ENCODE measurements at places on chromosomes 5 and 9.

DNA sequence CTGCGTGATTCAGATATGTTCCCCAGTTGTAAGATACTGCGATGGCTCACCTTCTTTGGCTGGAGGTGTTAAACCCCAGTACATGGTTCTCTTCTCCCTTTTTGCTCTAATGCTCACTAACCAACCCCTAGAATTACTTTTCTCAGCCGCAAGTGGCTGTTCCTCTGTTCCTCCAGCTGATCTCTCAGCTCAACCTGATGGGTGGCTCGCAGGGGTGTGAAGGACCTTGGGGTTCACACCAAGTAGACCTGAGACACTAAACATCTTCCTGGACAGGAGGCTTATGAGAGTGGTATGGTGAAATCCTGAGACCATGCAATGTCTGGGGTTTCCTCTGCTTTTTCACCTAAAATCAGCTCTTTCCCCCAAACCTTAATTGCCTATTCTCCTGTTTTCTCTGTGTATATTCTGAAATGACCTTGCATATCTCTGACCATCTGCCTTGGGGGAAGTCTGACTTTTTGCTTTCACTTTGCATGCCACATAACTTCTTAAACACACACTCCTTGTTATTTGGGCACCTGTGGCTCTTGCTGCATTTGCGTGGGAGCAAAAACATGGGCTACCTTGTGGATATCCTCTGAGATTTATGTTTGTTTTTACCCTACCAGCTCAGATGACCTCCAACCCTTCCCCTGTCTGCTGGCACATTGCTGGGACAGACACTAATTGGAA, 15.9 kb upstream of the IFNA14 start:
- H3K4me1 ChIP-seq, result peaks cover 6% of the 10 kb centered on the region
- no peak overlapping the region for H3K4me3 ChIP-seq
- H3K27ac ChIP-seq, result no peak overlapping the region
- H3K27me3 ChIP-seq, result peaks cover 41% of the 10 kb centered on the region
- no peak for ATAC-seq

DNA sequence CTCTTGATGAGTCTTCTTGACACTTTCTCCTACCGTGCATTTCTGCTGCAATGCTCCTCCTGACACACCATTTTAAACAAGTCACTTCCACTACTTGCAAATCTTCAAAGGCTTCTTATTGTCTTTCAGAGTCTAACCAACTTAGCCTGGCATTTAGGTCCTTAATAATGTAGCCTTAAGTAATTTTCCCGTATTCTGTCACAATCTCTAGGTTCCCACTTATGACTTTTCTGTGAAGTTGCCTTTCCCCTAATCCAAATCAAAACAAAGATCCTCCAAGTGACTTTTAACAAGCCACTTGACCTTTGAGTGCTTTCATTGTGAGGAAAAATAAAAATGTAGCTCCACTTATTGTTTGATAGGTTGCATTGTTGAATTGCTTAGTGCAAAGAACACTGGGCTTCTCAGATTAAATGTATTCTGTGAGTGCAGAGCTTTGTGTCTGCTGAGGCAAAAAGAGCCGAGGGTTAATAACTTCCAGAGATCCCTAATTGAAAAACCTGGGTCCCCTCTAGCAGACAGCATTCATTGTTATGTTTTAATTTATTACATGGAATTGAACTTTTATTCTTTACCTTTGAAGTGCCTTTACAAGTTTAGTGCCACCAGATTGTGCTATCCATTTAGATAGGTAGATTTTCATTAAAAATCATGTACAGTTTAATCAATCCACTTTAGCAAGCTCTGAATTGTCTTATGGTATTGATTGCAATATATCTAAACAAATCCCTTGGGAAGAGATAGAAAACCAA, 341.7 kb upstream of the TYRP1 start:
- no peak for ATAC-seq
- no peak overlapping the region for H3K27ac ChIP-seq
- no peaks in the 10 kb centered on the region for H3K4me1 ChIP-seq
- H3K27me3 ChIP-seq, result no peaks in the 10 kb centered on the region
- no peak overlapping the region for H3K4me3 ChIP-seq

- ATAC-seq, result no peak
- no peak overlapping the region for H3K27ac ChIP-seq
- no peak overlapping the region for H3K4me3 ChIP-seq
- H3K27me3 ChIP-seq, result peaks cover 88% of the 10 kb centered on the region
- H3K36me3 ChIP-seq, result no peaks in the 10 kb centered on the region
Observed at GRCh38 chr9:129469188-129469987, 151.5 kb downstream of the C9orf50 start.

GRCh38 chr5:157109744-157110143, 900 bp upstream of the HAVCR2 start:
- no peaks in the 10 kb centered on the region for H3K27me3 ChIP-seq
- H3K27ac ChIP-seq, result peak overlapping the region; percentile 98
- ATAC-seq, result peak; percentile 83
- peak overlapping the region; percentile 77 for H3K4me3 ChIP-seq

DNA sequence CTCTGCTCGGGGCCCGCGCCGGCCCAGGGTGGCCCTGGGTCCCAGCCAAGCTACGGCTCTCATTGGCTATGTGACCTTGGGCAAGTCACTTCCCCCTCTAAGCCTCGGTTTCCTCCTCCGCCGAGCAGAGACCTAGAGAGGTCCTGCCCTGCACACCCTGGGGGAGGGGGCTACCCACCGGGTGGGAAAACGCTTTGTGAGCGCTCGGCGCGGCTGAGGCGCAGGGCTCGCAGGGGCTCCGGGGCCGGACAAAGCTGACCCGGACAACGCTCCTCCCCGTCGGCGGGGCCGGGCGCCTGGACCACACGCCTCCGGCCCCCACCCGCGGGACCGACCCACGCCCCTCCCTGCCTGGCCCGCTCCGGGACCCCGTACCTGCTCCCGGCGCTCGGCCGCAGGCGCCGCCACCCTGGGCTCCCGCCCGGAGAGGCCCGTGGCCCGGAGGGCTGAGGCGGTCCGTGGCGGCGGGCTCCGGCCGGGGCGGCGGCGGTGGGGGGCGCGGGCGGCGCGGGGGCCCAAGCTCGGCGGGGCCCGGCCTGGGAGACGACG, 85.7 kb upstream of the MELK start:
- ATAC-seq, result peak; percentile 72
- H3K4me1 ChIP-seq, result peaks cover 50% of the 10 kb centered on the region
- no peaks in the 10 kb centered on the region for H3K27me3 ChIP-seq
- no peaks in the 10 kb centered on the region for H3K36me3 ChIP-seq
- peak overlapping the region; percentile 62 for H3K27ac ChIP-seq
- H3K4me3 ChIP-seq, result peak overlapping the region; percentile 83

DNA sequence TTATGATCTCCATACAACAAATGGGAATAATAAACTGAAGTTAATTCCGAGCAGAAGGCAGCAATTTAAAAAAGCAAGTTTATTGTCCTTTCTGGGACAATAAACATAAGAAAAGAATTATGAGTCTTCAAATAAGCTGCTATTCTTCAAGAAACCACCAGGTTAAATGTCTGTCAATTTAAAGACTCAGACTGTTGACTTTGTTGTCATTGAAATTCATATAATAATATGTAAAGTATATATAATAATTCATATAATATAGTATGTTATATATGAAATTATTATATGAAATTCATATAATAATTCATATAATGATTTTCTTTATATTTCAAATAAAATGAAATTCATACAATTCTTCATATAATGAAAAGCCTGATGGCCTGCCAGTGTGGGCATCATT, 497.5 kb upstream of the RGMB start:
- H3K4me1 ChIP-seq, result no peaks in the 10 kb centered on the region
- no peaks in the 10 kb centered on the region for H3K27me3 ChIP-seq
- ATAC-seq, result no peak

- no peak overlapping the region for H3K4me3 ChIP-seq
- H3K4me1 ChIP-seq, result peaks cover 8% of the 10 kb centered on the region
- peak overlapping the region; percentile 38 for H3K27ac ChIP-seq
- H3K27me3 ChIP-seq, result no peaks in the 10 kb centered on the region
- peaks cover 44% of the 10 kb centered on the region for H3K36me3 ChIP-seq
- ATAC-seq, result no peak
Observed at GRCh38 chr5:14452685-14453454, 128.7 kb upstream of the OTULINL start.

- no peaks in the 10 kb centered on the region for H3K4me1 ChIP-seq
- H3K27ac ChIP-seq, result no peak overlapping the region
- no peak overlapping the region for H3K4me3 ChIP-seq
- peaks cover 12% of the 10 kb centered on the region for H3K27me3 ChIP-seq
- H3K36me3 ChIP-seq, result no peaks in the 10 kb centered on the region
- no peak for ATAC-seq
Observed at GRCh38 chr9:107471552-107471951, 18.0 kb downstream of the KLF4 start.

GRCh38 chr5:56494300-56494731, 261.2 kb upstream of the ANKRD55 start:
- peaks cover 19% of the 10 kb centered on the region for H3K4me1 ChIP-seq
- peak overlapping the region; percentile 77 for H3K27ac ChIP-seq
- ATAC-seq, result peak; percentile 67
- H3K27me3 ChIP-seq, result no peaks in the 10 kb centered on the region

- no peaks in the 10 kb centered on the region for H3K27me3 ChIP-seq
- no peak overlapping the region for H3K27ac ChIP-seq
- H3K36me3 ChIP-seq, result peaks cover 6% of the 10 kb centered on the region
- ATAC-seq, result no peak
- H3K4me1 ChIP-seq, result peaks cover 2% of the 10 kb centered on the region
Observed at GRCh38 chr5:118888556-118888955, 99.8 kb downstream of the DTWD2 start.

- H3K36me3 ChIP-seq, result no peaks in the 10 kb centered on the region
- peaks cover 5% of the 10 kb centered on the region for H3K4me1 ChIP-seq
- ATAC-seq, result no peak
- H3K27me3 ChIP-seq, result peaks cover 36% of the 10 kb centered on the region
Observed at GRCh38 chr9:91991721-91992341, 41.8 kb upstream of the ROR2 start.

- no peak overlapping the region for H3K27ac ChIP-seq
- no peaks in the 10 kb centered on the region for H3K4me1 ChIP-seq
- H3K27me3 ChIP-seq, result no peaks in the 10 kb centered on the region
- no peak for ATAC-seq
- no peak overlapping the region for H3K4me3 ChIP-seq
Observed at GRCh38 chr5:130151239-130151638, 247.0 kb downstream of the CHSY3 start.

- ATAC-seq, result peak; percentile 31
- peaks cover under 1% of the 10 kb centered on the region for H3K4me1 ChIP-seq
- peaks cover 8% of the 10 kb centered on the region for H3K36me3 ChIP-seq
- H3K27ac ChIP-seq, result no peak overlapping the region
- no peak overlapping the region for H3K4me3 ChIP-seq
Observed at GRCh38 chr5:1050423-1051365, 42.1 kb downstream of the NKD2 start.

- H3K4me1 ChIP-seq, result peaks cover 39% of the 10 kb centered on the region
- H3K27ac ChIP-seq, result peak overlapping the region; percentile 7
- H3K4me3 ChIP-seq, result no peak overlapping the region
- H3K36me3 ChIP-seq, result no peaks in the 10 kb centered on the region
- no peak for ATAC-seq
Observed at GRCh38 chr5:125338440-125339174, 592.2 kb upstream of the ZNF608 start.

DNA sequence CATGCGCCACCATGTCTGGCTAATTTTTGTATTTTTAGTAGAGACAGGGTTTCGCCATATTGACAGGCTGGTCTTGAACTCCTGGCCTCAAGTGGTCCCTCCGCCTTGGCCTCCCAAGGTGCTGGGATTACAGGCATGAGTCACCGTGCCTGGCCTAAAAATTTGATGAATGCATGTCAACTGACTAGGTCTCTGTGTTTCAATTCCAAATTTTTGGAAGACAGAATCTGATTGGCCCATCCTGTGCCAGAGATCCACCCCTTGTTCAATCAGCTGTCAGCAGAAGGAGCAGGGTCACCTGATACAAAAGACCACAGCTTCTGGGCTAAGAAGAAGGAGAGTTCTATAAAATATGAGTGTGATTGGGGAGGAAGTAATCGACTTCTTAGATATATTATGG, 43.5 kb upstream of the COL15A1 start:
- no peak overlapping the region for H3K27ac ChIP-seq
- no peaks in the 10 kb centered on the region for H3K4me1 ChIP-seq
- ATAC-seq, result no peak
- H3K36me3 ChIP-seq, result no peaks in the 10 kb centered on the region
- H3K27me3 ChIP-seq, result peaks cover 41% of the 10 kb centered on the region
- no peak overlapping the region for H3K4me3 ChIP-seq

Data from stimulated activated memory B cell treated with anti-CD40 and anti-IgM and Interleukin-4, amounts not matched to agents 10 μg/mL and 1 μg/mL and 100 μg/mL, for 72 hours (primary cell).